NCI-H2029 (cell line): ENCODE measurements at places on chromosomes 16 and 17.
A peak's percentile ranks its signal among the peaks of the same experiment; 100 is the strongest.

- no peak for DNase-seq
Measured at GRCh38 chr16:75312875-75313274, 61.5 kb upstream of the BCAR1 start.

DNA sequence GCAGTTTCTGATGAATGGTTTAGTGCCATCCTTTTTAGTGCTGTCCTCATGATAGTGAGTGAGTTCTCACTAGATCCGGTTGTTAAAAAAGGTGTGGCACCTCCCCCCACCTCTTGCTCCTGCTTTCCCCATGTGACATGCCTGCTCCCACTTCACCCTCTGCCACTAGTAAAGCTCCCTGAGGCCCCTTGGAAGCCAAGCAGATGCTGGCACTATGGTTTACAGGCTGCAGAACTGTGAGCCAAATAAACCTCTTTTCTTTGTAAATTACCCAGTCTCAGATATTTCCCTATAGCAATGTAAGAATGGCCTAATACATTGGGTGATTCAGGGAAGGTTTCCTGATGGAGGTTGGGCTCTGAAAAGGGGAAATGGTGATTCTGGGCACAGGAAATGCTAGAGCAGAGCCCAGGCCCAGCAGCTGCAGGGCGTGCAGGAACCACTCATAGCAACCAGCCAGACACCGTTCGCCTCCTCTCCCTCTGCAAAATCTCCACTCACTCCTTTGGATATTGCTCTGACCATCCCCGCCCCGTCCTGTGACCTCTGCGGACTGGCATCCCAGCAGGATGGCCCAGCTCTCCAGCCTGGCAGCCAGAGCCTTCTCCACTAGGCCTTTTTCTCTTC, 2.6 kb upstream of the ADORA2B start:
- DNase-seq, result no peak

GRCh38 chr16:25729188-25729915, 37.6 kb downstream of the HS3ST4 start:
- no peak for DNase-seq

- no peak for DNase-seq
Measured at GRCh38 chr16:83994087-83994486, 26.0 kb downstream of the NECAB2 start.

GRCh38 chr16:16788004-16788403, 409.1 kb downstream of the NPIPA7 start:
- no peak for DNase-seq

- peak; percentile 88 for DNase-seq
Measured at GRCh38 chr17:81251094-81251708, 12.1 kb downstream of the NDUFAF8 start.

- DNase-seq, result no peak
Measured at GRCh38 chr16:17302214-17302613, 168.5 kb downstream of the XYLT1 start.

DNA sequence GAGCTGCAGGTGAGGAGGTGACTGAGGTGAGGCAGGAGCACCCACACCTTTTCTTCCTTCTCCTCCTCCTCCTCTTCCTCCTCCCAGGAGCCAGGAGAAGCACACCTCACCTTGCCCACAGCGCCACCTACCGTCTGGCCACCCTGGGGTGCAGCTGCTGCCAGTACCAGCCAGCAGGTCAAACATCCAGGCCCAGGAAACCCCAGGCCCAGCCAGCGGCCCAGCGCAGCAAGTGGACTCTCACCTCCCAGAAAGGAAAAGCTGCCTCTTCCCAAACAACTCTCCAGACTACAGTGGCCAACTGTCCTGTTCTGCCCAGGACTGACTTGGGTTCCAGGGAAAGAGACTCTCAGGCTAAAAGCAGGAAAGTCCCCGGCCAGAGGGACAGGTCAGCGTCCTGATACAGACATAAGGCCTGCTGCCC, 22.7 kb downstream of the PEMT start:
- peak; percentile 20 for DNase-seq

DNA sequence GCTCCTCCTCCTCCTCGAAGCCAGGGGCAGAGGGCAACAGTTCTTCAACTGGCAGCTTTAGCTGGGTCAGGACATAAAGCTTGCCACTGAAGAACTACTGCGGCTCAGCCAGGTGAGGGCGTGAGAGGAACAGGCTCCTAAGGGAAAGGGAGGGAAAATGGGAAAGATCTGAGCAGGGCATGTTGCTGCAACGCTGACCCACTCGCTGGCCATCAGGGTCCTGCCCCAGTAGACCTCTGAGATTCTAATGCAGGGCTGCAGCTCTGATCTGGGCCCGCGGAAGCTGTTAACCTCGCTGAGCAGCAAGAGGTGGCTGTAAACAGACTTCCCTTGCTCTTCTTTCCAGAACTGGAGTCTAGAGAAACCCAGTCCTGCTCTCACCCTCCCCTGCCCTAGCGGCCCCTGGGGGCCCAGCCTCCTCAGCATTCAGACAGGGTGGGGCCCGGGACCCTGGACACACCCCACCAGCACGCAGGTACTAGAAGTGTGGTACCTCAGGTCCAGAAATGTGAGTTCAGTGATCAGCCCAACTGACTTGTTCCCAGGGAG, 3.8 kb upstream of the TLCD2 start:
- no peak for DNase-seq

GRCh38 chr16:85372627-85373372, 240.3 kb upstream of the GSE1 start:
- DNase-seq, result no peak

DNA sequence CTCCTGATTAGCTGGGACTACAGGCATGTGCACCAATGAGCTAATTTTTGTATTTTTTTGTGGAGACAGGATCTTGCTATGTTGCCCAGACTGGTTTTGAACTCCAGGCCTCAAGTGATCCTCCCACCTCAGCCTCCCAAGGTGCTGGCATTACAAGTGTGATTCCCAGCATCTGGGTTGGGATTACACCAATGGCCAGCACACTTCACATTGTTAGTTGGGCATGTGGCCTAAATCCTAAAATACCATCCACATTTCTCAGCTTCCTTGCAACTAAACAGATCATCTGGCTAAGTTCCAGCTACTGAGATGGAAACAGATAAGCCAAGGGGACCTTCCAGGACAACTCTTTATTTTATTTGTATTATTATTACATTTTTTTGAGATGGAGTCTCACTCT, 9.9 kb downstream of the RABEP2 start:
- DNase-seq, result no peak

DNA sequence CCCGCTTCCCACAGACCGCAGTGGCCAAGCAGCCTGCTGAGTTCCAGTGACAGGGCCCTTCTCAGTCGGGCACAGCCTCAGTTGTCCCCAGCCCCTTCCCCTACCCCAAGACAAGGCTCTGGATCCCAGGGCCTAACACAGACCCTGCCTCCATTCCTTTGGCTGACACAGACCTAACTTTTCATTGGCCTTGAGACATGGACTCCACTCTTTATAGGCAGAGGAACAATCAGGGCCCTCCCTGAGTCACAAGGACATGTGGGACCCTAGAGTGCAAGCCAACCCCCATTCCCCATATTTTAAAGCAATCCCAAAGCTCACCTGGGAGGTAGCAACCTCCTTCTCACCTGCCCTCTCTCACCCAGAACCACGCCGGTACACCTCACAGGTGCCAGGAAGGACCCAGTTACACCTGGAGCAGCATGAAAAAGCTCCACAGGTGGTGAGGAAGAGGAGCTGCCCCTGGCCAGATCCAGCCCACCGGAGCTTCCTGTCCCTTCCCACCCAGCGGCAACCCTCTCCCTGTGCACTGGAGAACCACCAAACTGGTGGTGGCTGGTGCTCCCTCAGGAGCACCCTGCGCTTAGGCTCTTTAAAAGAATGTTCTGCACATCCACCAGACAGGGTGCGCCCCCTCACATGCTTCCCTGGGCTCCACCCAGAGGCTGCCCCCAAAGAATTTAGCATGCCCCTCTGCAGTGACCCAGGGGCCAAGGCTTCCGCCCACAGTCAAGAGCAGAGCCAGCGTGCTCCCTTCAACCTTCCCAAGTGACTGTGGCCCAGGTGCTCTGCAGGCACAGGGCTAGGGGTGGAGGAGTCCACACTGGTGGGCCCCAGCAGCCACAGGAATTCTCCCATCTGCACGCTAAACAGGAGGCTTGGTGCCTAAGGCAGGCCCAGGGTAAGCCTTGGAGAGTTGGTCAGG, 3.4 kb downstream of the MNT start:
- no peak for DNase-seq

GRCh38 chr17:4005296-4006164, 41.3 kb upstream of the ATP2A3 start:
- no peak for DNase-seq

DNA sequence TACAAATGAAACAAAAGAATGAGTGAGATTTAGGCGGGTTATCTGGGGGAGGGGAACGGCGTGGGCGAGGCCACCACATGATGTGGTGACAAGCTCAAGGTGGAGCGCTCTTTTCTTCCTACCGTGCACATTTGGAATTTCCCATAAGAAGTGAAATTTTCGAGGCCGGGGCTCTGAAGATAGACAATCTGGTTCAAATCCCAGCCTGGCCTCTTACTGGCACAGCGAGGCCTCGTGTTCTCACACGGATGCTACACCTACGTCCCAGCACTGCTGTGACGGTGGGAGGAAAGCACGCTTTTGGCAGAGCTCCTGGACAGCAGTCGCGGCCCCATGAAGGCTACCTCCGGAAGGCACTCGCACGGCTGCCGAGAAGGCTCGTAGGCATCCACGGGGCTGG, 25.2 kb downstream of the ZDHHC7 start:
- no peak for DNase-seq

- DNase-seq, result no peak
Measured at GRCh38 chr17:76121932-76122430, 18.4 kb upstream of the EXOC7 start.

DNA sequence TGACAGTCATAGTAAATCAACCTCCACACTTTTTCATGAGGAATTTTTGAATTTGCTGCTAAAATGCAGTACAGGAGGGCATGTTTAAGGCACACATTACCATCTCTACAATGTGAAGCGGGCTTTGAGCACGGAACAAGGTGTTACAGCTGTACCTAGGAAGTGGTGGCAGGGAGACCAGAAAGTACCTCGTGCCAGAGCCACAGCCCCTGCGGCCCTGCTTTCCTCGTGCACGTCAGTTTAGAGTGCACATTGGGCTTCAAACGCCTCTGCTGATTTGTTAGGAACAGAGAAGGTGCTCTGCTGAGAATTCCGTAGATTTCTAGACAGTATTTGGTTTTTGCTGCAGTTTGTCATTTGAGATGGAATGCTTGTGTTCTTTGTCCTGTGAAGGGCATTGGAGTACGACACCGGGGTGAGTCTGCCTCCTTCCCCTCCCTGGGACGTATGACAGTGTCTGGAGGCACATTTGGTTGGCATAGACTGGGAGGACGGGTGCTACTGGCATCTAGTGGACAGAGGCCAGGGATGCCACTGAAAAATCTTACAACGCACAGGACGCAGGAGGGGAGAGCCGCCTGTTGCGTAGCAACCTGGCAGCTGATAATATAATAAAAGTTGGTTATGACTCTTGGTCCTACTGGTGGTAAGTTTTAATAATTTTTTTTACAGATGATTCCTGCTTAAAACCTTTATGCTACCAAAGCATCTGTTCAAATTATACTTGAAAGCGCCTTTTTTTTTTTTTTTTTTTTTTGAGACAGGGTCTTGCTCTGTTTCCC, 9.1 kb downstream of the FOXK2 start:
- peak; percentile 25 for DNase-seq

GRCh38 chr17:33039874-33040273, 48.2 kb downstream of the SPACA3 start:
- no peak for DNase-seq

DNA sequence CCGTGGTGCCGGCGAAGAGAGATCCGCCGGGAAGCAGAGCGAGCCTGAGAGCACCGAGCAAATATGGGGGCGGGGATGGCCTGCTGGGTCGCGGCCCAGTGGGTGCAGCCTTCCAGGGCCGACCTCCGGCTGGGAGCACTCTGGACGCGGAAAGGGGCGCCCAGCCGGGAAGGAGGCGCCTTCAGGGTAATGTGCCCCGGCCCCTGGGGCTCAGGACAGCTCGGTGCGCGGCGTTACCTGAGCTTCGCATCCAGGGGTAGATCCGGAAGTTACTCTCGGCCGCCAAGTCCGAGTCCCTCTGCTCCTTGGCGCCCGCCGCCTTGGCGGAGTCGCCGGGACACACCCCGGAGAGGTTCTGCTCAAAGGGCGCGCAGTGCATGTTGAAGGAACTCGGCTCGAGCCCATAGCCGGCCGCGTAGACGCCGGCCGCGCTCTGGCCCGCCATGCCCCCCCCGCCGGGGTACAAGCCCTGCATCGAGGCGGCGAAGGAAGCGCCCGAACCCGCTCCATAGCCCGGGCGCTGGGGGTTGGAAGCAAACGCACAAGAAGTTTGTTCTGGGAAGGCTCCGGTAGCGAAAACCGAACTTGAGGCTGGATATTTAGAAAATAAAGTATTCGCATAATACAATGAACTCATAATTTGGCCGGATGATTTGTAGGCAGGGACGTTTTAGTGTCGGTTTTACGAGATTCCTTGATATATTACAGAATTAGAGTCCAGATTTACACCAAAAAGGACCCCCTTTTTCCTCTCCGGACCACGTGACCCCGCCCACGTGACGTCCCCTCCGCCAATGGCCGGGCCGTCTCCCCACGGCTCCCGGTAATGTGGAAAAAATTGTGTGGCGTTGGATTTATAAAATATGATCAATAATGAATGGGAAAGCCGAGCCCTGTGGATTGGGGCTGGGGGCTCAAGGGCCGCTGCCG, at the start of gene HOXB7:
HOXB7 (minus strand) TSS at position 736 of the 930 bp plus-strand sequence; CDS start at position 637, 99 bp downstream.
- DNase-seq, result peak; percentile 61

GRCh38 chr16:268141-269053, 7.3 kb downstream of the RGS11 start:
- DNase-seq, result no peak
